GM13976 (cell line): ENCODE measurements at places on chromosomes 2 and 18.

DNA sequence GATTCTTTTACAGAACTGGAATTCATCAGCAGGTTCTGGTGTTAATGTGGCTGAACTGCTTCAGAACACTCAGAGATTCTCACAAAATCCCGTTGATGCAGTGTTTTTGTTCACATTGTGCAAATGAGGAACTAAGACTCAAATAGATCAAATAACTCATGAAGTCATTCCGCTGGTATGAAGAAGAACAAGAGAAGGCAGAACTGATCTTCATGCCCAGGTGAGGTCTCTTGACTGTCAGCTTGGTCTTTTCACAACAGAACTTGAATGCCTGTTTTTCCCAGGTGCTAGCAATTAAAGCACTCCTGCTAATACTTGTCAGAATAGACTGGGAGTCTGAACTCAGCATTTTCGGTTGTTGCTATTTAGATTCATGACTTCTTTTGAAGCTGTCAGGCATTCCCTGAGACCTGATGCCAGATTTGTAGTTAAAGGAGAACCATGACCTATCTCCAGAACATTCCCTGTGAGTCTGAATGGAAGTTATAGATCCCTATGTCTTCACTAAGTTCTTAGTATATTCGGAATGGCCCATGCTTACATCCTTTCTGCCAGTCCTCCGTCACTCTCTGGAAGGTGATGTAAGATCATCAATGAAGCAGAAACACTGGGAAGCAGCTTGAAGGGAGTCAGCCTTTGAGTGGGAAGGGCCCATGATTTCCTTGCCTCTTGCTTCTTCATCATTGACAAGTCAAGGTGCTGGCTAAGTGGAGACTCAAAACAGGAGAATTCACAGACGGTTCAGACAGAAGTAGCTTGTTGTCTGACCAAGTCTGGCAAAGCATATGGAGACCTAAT is 155.7 kb downstream of the MTCL1 start:
- no peak for DNase-seq

DNA sequence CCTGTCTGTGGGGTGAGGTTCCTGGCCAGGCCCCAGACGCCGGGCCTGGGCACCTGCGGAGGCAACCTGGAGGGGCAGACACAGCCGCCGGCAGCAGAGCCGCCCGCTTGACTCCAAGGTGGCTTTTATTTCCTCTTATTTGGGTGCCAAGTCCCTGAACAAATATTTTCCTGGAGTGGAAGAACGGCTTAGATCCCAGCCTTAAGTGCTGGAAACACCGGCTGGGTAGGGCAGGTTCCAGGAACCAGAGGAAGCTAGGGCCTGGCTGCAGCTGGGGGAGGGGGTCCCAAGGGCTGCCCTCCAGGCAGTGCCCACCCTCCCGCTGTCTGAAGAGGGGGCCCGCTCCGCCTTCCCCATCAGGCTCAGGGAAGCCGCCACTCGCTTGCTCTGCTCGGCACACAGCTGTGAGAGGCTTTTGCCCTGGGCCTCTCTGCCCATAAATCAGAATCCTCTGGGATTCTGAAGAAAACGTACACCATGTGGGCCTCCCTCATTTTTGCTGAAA is 28.2 kb downstream of the SDC1 start:
- no peak for DNase-seq

DNA sequence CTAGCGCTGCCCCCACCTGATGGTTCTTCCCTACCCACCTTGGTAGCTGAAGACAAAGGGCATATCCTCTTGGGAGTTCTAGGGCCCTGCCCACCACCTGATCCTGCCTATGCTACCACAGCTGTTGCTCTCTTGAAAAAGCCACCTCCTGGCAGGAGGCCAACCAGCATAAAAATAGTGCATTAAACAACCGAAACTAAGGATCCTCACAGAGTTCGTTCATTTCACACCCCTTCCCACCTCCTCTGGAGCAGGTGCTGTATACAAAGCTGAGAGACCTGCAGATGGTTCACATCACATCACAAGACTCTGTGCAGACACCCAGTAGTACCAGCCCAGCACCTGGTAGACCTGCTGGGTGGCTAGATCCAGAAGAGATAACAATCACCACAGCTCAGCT is 1348.0 kb upstream of the TMEFF2 start:
- DNase-seq = no peak

DNA sequence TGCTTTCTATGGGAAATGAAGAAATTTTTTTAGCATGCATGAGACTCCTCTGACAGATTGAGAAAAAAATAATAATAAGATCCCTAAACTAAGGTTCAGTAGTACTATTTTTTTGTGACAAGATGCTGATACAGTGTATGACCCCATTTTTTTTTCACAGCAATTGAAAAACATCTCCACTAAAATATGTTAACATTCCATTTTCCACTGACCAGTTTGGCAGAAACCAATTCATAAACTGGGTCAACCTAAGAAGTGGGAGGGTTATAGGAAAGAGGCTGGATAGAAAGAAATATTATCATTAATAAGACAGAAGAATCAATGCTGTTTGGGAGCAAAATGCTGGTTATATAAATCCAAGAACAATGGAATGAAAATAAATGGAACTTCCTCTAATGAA is 182.7 kb downstream of the ANTXR1 start:
- no peak for DNase-seq

- DNase-seq = no peak
Observed at GRCh38 chr2:129606496-129607270, 372.8 kb upstream of the RAB6C start.

DNA sequence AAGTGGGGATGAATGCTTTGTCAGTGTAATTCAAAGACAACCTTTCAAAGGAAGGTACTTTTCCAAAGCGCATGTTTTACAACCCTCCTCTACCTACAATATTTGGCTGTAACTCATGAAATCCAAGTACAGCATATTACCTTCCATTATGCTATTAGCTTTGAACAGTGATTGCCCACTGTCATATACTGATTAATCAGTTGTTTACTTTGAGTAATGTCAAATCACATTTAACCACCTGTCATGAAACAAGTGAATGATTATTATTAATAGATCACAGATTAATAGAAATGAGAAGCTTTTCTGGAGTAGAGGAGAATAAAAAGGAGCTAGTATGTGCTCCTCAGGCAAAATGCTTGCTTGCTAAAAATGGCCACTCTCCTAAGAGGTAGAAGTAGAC is 150.5 kb upstream of the SMAD7 start:
- DNase-seq = no peak

DNA sequence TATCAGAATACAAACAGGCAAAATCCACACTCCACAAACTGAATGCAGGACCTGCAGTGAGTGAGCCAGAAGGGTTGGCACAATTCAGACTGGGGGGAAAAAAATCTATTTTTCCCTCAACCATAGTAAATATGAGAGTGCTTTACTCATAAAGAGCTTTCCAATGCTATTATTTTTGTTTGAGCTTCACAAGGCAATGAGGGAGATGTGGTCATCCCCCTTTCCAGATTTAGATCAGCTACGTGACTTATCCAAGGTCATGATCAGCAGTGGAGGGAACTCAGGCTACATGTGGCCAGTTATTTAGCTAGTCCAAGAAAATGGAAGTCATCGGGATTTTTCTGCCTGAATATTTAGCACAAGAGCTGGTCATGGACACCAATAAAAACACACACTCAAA is 120.4 kb upstream of the KLF7 start:
- DNase-seq = no peak

- no peak for DNase-seq
Observed at GRCh38 chr2:217876253-217876570, 126.6 kb downstream of the TNS1 start.

GRCh38 chr2:240820607-240821428 is 799 bp upstream of the KIF1A start:
- DNase-seq = peak; percentile 32

DNA sequence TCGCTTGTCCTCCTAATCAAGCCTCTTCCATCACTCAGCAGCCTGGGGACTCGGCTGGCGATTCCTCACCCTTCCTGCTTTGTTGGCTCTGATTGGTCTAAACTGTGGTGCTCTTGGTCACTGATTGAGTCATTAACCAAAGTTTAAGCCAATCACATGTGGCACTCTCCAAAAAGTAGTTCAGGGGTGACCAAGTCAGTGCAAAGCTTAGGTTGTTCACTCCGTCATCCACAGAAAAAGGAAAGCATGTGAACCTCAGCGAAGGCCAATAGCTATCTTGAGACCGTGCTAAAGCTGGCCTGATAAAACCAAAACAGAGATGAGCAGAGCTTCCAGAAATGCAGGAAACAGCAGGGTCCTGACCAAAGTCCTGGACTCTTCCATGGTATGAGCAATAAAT is 4.9 kb downstream of the ALPK2 start:
- no peak for DNase-seq

DNA sequence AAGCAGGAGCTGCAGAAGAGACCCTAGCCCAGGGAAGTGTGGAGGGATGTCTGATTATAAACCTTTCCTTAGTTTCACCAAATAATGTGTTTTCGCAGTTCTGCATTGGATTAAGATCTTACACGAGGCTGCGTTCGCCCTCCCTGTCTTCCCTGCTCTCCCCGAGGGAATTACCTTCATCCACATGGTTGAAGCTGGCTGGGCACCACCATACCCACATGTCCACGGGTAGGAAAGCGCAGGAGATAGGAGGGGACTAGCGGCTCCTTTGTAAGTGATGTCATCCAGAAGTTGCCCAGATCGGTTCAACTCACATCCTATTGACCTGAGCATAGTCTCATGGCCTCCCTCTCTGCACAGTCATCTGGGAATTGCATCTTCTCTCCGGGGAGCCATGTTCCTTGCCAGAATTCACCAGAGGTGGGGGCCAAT is 1.1 kb downstream of the TTL start:
- no peak for DNase-seq

DNA sequence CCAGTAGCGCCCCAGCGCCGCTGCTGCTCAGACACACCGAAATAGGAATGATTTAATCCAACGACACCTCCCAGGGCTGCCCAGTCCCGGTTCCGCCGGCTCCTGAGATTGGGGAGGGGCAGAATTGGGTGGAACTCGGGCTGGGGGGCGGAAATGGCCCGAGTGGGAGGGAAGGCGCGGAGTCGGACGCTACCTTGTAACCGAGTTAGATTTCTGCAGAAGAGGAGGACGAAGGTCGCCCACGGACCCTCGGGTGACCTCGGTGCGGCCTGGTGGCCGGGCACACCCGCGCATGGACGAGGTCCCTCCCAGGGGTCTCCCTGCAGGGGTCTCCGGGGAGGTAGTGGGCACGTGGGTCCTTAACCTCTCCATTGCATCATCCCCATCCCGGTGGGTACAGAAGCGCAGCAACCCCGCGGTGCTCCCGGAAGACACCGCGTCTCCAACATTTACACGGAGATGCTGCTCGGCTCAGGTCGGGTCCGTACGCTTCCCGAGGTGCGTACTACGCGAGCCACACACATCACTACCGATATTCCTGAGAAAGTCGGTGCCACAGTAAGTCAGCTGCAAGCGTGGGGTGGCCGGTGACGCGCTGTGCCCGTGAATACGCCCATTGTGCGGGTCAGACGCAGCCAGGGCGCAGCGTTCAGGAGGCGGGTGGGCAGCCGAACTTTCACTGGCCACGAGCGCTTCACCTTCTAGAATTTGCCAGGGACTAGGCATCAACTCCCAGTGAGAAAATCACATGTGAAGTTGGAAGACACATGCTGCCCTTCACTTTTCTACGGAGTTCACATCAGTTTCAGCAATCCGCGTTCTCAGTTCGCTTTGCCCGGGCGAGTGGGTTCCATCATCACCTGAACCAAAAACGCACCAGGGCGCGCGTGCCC is 3.0 kb downstream of the ZNF516 start:
- DNase-seq = peak; percentile 37

- no peak for DNase-seq
Observed at GRCh38 chr2:8999797-9000196, 3.7 kb downstream of the MBOAT2 start.

DNA sequence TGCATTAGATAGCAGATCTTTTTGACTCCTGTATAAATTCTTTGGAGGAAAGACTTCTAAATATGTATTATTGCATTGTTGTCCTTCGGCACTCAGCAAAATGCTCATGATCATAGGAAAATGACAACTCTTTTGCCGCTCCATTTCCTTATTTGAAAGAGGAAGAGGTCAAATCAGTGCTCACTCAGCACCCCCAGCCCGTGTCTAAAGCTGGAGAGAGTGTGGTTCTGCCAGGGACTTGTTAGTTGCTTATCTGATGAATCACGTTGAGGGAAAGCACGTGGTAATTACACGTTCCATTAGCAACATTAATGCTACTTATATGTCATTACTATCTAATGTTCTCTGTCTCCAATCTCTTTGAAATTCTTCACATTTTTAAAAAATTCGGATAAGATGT is 46.0 kb upstream of the MBP start:
- DNase-seq = no peak

GRCh38 chr2:217049956-217050355 is 190.1 kb upstream of the TNP1 start:
- no peak for DNase-seq

GRCh38 chr2:191593622-191594385 is 84.1 kb upstream of the NABP1 start:
- DNase-seq = no peak

DNA sequence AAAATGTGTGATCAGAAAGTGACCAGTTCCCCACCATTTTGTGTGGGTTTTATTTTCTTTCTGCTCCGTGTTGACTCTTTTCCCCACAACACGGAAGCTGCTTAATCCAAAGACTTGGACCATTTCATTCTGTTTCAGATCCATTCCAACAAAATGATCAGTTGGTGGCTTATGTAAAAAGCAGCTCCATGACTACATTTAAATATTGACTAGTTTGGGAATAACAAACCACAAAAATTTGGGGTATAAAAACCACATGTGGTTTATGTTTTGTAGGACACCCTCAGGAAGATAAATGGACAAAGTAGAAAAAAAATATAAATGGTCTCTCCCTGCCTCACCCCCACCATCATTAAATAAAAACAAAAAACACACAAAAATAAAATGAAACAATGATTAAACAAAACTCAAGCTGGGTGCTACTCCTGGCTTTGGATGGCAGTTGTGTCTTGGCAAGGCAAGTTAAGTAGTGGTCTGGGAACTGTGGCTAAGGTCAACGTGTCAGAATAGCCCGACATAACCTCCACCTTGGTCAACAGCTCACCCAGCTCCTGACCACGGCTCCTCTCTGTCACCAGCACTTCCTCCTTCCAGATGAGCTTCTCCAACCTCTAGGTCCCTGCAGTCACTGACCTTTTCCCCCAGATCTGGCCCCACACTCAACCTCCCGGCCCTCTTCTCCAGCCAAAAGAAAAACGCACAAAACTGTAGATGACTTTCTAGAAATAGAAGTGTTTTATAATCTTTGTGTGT is 12.8 kb upstream of the WIPF1 start:
- no peak for DNase-seq

DNA sequence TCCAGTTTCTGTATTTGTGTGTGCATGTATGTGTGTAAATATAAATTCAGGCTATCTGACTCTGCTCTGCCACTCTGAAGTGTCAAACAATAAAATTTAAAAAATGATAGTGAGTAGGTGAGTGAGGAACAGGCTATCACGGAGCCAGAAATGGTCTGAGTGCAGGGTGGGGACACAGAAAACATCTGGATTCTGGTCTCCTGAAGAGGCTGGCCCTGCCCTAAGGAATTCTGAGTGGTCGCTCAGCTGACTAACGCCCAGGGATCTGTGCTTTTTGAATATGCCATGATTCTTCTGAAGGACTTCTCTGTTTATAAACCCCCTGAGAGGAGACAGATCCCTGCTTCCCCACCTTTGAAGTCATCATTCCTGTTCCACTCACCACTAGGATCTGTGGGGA is 353.9 kb upstream of the GYPC start:
- DNase-seq = no peak
